Stimulated activated CD8-positive, alpha-beta memory T cell treated with anti-CD3 and anti-CD28 coated beads, Interleukin-7, amount 100 ng/mL, for 24 hours (primary cell): ENCODE measurements at places on chromosomes 5 and 9.

DNA sequence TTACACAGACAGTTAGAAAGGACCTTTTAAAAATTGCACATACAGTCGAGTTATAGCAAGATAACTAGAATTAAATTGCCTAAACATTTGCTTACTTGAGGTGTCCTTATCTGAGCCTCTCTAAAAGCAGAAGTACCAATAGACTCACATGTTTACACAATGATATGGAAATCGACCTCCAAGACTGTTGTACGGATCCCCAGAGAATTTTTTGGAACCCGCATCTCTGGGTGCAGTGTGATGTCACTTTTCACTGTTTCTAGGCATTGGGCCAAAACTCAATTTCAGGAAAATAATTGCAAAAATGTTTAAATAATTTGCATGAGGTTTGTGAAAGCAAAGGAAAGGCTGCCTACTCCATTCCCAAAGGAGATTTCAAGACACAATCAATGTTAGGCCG is 63.1 kb upstream of the ATG10 start:
- DNase-seq: no peak

DNA sequence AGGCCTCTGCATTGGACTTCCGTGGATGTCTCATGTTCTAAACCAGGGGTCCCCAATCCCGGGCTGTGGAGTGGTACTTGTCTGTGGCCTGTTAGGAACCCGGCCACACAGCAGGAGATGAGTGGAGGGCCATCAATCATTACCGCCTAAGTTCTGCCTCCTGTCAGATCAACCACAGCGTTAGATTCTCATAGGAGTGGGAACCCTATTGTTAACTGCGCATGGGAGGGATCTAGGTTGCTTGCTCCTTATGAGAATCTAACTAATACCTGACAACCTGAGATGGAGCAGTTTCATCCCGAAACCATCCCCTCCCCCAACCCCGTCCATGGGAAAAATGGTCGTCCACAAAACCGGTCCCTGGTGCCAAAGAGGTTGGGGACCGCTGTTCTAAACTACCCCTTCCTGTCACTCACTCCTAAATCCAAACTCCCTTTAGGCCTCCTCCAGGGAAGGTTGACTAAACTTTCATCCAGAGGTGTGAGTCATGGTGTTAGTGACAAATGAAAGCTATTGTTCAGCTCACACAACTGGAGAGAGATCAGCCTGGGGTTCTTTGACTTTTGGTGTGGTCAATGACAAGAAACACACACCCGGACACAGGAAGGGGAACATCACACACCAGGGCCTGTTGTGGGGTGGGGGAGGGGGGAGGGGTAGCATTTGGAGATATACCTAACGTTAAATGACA is 9.5 kb downstream of the KCNV2 start:
- no peak for DNase-seq

GRCh38 chr9:109115931-109116526 is 3.7 kb downstream of the TMEM245 start:
- no peak for DNase-seq

DNA sequence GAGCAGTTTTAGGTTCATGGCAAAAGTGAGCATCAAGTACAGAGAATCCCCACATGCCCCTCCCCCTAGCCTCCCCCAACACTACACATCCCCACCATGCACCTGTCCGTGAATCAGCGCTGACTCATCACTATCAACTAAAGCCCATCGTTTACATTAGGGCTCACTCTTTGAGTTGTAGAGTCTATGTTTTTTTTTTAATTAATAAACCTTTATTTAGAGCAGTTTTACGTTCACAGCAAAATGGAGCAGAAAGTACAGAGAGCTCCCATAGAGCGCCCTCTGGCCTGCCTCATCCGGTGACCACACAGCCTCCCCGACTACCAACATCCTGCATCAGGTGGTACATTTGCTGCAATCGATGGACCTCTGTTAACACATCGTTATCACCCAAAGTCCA is 47.9 kb upstream of the UNC5A start:
- no peak for DNase-seq

GRCh38 chr5:64156261-64156660 is 9.4 kb upstream of the RNF180 start:
- no peak for DNase-seq

DNA sequence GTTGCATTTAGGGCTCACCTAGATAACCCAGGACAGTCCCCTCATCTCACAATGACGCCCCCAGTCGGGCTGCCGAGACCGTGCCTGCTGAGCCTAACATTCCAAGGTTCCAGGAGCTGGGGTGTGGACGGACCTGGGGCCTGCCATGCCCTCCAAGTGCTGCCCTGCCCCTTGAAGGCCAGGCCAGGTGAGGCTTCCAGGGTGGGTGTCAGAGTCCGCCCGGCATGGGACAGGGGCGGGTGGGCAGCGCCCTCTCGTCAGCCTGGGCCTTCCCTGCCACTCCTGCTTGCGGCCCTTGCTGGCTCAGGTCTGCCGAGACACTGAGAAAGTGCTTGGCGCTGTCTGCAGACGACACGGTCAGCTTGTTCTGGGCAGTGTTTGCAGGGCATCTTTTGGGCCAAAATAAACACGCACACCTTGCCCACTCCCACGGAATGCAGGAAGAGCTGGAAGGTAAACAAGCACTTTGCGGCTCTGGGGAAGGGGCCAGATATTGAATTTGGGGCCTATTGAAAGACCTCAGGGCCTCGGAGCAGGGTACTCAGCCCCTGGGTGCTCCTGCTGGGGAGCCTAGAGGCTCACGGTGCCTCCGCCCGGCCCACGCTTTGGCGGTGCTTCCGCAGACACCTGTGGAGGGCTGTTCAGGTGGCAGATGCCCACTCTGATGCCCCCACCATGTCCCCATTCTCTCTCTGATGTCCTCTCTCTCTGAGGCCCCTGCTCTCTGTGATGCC is 4.2 kb upstream of the SCGB3A1 start:
- no peak for DNase-seq

- DNase-seq: no peak
These were observed 971.3 kb upstream of the CDH18 start for GRCh38 chr5:20959347-20959746.

- DNase-seq: no peak
These were observed 73.4 kb downstream of the KIAA0825 start for GRCh38 chr5:94544875-94545547.

- DNase-seq: no peak
These were observed 136.7 kb upstream of the HAPLN1 start for GRCh38 chr5:83857341-83857740.

- DNase-seq: no peak
These were observed 33.1 kb upstream of the PRXL2C start for GRCh38 chr9:96688187-96688586.

DNA sequence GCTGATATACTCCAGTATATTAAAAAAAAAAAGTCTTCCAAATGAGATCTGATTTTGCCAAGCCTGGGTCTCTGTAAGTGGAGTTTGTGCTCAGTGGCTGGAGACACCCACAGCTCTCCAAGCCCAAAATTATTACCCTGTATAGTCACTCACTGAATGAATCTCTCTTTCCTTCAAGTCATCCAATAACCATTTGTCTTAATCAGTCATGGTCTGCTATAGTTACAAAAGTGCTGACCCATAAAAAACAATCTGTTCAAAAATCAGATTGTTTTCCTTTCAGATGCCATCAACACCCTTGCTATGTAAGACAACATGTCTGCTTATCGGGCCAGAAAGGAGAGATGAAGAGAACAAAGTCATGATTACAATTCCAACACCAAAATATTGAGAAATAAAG is 159.4 kb upstream of the FST start:
- no peak for DNase-seq

- no peak for DNase-seq
These were observed 10.7 kb upstream of the CREBRF start for GRCh38 chr5:173045474-173045873.

GRCh38 chr9:5450359-5451091 is at the start of gene CD274:
CD274 (plus strand) TSS chr9:5450542; CDS start chr9:5456114, 5,572 bp downstream.
- peak; percentile 58 for DNase-seq

- no peak for DNase-seq
These were observed 133.8 kb upstream of the SLC24A2 start for GRCh38 chr9:19922476-19923118.

DNA sequence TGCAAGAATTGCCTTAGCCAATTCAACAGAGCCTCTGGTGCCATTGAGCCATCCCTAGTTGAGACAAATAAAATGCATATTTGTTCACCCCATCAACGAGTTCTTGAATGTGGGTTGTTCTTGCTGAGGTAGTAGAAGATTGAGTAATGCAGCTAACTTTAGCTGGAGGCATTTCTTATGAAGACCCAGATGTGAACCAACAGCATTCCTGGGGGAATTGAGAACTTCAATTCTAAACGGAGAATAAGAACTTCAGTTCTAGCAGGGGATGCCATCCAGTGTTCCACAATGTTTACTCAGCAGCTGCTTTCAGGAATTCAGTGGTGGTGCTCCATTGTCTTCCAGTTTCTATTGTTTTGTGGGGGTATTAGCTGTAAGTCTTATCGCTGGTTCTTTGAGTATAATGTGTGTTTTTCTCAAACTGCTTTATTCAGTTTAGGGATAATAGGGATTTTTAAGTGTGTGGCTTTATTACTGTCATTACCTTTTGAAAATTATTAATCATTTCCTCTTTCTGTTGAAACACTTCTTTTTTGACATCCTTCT is 1968.2 kb upstream of the NUDT12 start:
- DNase-seq: no peak

DNA sequence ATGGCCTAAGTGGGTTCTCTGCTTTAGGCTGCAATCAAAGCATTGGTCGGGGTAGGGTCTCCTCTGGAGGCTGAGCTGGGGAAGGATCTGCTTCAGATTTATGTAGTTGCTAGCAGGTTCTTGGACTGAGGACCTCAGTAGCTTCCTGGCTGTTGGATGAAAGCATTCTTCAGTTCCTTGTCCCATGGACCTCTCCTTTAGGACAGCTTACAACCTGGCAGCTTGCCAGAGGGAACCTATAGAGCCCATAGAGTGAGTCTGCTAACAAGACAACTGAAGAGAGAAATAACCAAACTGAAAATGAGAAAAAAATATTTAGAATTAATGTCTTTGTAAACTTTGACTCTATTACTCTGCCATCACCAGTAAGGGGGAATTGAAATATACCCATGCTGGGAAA is 12.4 kb downstream of the MRPS30 start:
- DNase-seq: no peak

DNA sequence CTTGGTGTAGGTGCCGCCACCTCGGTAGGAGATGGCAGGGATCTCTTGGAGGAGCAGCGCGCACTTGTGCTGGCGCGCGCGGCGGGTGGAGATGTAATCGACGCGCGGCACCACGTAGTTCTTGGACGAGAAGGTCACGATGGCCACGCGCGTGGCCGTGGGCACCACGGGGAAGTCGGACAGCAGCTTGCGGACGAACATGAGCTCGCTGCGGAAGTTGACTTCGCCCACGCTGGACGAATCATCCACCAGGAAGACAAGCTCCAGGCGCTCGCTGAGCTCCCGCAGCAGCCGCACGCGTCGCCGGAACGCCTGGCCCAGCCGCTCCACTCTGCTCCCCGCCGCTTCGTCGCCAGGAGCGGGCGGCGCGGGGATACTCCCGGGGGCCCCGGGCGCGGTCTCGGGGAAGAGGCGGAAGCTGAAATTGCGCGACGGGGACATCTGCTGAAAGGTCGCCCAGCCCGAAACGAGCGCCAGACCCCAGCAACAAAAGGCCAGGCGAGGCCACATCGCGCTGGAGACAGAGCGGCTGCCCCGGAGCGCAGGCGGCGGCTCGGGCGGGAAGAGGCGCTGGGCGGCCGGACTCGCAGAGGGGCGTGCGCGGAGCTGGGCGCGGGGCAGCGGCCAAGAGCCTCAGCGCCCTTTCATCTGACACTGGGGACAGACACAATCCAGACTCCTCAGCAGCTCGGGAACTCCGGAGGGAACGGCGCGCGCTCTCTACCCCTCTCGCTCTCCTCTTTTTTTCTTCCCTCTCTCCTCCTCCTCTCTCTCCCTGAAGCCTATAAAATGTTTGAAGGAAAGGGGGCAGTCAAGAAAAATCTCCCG is at the start of gene SVEP1:
Gene SVEP1 (minus strand): TSS at position 708 of the 828 bp plus-strand sequence. CDS start 198 bp downstream, at position 510.
- no peak for DNase-seq

DNA sequence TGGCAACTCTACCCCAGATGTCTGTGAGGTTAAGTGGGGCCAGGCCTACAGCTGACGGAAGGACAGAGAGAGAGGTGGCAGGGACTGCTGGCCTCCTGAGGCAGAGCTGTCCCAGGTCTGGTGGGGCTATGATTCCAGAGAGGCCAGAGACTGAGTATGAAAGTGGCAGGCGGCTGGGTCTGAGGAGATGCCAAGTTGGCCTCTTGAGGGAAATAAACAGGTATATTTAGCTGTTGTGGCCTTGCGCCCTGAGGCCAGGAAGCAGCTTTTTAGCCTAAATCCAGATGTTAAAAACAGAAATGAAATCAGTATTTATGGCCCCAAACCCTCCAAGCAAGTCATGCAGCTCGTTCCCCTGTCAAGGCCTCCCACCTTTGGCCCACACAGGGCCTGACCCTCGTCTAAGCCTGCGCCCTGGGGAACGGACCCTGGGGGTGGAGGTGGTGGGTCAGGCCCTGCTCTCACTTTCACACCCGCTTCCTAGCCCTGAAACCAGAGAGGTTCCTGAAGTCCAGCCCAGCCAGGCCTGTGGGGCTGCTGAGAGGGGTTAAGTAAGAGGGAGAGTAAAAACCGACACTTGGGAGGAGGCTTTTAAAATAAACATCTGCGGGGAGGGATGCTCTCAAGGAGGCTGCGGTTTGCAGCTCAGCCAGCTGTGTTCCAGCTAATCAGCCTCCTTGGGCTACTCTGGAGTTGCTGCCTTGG is 18.7 kb downstream of the PCDHGC5 start:
- DNase-seq: no peak

DNA sequence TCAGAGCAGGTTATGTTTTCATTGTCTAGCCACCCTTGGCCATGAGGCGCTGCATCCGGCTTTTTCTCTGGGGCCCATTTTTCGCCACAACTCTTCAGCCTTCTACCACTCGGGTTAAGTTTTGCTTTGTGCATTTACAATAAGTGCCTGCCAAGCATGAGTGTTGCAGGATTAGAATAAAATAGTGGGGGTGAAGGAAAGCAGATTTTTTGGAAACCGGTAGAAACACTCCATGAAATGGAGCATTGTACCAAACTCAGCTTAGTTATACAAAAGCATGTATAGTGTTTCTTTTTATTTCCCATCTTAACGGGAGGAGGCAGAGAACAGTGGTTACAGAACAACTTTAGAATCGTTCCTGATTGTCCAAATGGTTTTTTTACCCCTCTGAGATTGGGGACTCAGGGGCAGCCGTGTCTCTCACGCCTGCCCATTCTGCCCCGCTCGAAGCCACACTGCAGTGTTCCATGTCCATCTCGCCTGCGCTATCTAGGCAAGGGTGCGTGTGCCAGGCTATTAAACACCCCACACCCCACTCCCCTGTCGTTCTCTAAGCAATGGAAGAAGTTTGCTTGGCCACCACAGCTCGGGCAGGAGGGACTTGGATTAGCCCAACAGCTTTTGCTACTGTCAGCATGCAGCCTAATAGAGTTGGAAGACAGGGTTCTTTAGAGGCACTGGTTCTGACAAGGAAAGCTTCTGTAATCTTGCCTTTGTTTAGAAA is 268.8 kb upstream of the WWC1 start:
- no peak for DNase-seq

DNA sequence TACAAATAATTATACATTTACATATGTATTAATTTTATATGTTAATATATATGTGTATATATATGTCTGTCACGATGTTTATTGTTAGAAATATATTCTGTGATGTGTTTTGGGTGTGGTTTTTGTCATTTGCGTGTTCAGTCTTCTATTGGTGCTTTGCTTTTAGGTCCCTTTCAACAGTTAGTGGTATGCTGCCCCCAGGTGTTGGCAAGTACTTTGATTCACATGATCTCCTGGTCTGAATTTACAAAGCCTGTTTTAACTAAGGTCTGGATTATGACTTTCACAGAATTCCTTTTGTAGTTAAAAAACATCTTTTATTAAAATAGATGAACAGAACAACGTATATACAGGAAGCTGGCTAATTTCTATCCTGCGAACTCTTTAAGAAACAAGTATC is 271.5 kb downstream of the CCDC171 start:
- no peak for DNase-seq

- no peak for DNase-seq
These were observed 13.1 kb upstream of the MAP3K1 start for GRCh38 chr5:56802205-56802604.
